ENCODE measurements at places on chromosomes 7 and 10. TPM values are rescaled to one million over a fixed set of nuclear protein-coding genes. Genes with fewer than 3 reads are reported as not detected.

DNA sequence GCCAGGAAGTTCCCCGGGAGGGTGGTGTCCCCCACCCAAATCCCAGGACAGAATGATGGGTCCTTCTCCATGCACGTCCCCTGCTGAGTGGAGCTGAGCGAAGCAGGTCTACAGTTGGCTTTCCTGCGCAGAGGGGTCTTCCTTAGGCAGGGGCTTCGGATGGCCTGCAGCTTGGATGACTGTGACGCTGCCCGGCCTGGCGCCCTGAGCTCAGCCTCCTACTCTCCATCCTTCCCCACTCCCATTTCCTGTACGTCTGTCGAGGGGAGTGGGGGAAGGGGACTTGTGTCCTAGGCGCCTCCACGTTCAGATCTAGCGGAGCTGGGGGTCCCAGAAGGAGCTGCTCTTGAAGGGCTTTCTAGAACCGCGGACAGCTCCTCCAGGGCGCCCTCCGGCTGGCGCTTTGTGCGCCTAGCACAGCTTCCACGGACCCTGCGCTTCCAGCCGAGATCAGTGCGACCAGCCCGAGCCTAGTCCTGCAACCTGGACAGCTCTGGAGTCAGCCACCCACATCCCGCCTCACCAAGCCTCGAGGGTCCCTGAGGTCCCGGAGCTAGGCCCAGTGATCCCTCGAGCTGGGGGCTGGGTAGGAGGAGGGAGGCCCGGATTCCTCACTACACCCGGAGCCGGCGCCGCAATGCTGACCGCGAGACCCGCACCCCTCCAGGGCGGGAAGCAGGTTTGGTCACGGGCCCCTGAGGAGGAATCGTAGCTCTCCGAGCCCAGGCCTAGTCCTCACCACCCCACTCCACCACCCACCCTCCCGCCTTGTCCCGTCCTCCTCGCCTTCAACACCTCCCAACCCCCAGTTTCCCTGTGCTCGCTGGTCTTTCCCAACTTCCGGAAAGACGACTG, 1.9 kb downstream of the GRID1 start:
- peak; percentile 29 for DNase-seq

Gene PCGF5
- 9.6 TPM for total RNA-seq

Gene GDF2
- total RNA-seq, result not detected

DNA sequence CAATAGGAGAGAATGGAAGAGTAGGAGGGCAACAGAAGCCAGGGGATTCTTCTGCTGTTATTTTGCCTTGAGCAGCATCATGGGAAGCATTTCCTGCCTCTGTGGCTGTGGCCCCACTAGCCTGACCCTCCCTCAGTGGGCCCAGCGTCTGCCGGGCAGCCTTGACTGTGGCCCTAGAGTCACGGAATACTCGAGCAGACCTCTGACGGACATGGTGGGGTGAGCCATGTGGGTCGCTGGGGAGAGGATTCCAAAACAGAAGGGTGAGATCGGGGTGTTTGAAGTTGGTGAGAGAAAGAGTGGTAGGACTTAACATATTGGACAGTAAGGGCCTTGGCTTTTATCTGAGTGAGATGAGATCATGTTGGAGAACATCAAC, 8.3 kb upstream of the PRKAG2 start:
- no peak for DNase-seq

Gene GRM3
- total RNA-seq, result not detected

Gene NPTX2
- total RNA-seq, result not detected

DNA sequence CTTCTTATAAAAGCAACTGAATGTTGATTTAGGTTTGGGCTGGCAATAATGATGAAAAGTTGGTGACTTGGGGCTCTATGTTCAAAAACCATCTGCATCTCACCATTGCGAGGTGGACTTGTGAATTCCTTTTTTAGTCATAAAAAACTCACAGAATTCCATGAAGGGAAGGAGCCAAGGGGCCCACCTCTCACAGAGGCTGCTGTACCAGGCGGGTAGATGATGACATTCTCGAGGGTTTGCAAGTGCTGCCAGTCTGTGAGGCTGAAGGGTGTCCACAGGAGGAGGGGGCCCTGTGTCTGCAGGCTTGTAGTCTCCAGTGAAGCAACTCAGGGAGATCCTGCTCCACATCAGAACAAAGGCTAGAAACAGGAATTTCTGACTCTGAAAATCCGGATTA, 195.5 kb upstream of the ZNF32 start:
- DNase-seq, result no peak

Gene MSS51
- 2.0 TPM for total RNA-seq

- no peak for DNase-seq
Observed at GRCh38 chr10:97065128-97065527, 120.6 kb downstream of the SLIT1 start.

- no peak for DNase-seq
Observed at GRCh38 chr10:118246332-118247295, 95.5 kb downstream of the FAM204A start.

Gene MRPL32
- total RNA-seq, result 61.6 TPM

Gene FLNC
- 108 TPM for total RNA-seq

GRCh38 chr10:105855791-105856190, 1214.7 kb downstream of the SORCS3 start:
- DNase-seq, result no peak

DNA sequence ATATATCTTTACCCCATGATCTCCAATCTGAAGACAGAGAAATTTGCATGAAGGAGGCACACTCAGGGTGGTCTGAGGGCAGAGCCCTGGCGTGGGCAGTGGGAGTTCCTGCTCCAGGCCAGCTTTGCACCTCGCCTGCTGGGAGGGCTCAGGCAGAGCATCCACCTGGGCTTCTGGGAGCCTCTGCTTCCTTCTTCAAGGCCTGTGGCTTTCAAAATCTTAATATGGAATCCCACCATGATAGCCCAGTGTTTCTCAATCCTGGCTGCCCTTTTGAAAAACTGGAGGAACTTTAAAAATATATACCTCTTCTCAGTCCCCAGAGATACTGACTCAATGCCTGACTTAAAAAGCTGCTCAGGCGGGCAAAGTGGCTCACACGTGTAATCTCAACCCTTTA, 36.7 kb upstream of the PSAP start:
- no peak for DNase-seq

DNA sequence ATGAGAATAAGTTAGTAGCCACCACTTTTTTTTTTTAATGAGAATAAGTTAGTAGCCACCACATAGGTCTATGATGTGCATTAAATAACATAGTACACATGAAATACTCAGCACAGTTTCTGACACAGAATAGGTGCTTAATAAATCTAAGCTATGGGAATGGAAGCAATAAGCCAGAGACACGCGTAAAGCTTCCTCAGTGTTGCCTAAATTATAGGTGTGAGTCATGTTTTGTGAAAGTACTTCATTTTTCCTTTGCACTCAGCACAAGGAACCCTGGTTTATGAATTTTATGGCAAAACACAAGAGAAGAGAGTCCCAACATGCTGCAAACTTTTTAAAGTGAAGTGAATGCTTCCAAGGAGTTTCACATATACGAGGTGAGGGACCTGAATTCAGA, 267.4 kb downstream of the RNLS start:
- DNase-seq, result no peak

GRCh38 chr10:23314835-23315239, 29.8 kb downstream of the C10orf67 start:
- DNase-seq, result no peak

Gene TBXAS1
- total RNA-seq, result 1.6 TPM

DNA sequence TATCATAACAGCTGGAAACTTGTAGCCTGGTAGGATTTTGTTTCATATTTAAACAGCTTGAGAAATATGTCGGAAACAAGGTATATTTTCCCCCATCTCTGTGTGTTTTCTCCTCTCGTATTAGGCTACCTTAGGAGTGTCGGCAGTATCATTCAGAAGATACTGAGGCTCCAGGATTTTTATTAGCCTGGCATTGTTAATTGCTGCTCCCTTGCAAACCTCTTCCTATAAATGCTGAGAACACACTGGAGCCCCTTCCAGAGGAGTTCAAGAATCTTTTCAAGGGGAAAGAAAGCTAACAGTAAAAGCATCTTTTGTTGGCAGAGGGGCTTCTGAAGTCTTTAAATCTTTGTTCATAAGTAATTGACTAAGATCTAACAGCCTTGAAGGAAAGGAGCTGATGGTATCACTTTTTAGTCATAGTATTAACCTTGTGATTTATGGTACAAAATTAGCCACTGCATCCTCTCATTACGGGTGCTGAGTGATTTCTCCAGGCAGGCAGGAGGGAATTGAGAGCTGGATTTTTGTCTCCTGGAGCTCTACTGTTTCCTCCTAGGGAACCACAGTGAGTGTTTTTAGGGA, 998.7 kb downstream of the LRMDA start:
- no peak for DNase-seq

DNA sequence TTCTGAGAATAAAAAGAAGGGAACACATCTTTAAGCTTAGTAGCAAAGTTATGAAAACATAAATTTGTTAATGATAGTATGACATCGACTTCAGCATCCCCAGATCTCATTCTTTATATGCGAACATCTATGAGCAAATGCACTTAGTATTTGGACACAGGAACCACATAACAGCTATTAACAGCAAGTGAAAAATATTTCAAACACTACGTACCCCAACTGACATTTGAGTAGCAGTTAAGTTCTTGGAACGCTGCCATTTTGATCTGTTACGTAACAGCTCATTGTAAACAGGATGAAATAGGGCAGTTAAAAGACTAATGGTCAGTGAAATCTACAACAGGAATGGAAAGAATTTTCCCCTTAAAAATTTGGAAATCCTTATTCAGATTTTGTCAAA, 428.9 kb downstream of the TNS3 start:
- DNase-seq, result no peak

DNA sequence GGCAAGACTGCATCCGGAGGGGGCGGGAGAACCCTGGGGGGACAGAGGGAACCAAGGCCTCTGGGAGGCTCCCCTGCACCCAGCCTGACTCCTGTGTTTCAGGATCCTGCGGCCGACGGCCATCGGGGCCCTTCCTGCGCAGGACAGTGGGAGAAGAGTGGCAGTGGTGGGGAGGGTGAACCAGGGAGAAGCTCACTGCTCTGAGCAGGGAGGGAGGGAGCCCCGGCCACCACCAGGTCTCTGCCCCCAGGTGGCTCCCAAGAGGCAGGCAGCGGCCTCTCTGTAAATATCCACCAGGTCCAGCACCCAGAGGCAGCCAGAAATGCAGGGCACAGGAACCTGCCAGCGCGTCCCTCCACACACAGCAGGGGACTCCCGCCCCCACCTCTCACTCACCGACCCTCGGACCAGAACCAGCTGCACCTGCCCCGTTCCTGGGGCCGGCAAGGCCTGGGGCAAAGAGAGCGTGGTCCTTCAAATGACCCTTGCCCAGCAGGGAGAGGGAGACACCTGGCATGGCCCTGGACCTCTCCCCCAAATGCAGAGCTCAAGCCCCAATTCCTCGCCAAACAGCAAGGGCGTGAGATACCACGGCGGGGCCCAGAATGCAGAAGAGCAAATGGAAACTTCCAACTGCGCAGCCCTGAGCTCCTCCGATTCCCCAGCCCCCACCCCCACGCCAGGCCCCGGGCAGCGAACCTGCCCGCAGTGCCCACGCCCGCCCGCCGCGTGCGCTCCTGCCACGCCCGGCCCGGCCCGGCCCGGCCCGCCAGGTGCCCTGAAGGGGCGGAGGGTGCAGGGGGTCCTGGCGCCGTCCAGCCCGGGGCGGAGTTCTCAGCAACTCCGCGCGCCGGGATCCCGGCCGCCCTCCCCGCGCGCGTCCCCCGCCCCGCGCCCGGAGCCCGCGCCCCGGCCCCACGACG, 805 bp downstream of the RASGEF1A start:
- peak; percentile 80 for DNase-seq

Gene ZNF736
- 6.1 TPM for total RNA-seq

Gene TSPAN12
- 4.1 TPM for total RNA-seq

GRCh38 chr7:95199779-95200558, 124.4 kb downstream of the PON1 start:
- peak; percentile 48 for DNase-seq

DNA sequence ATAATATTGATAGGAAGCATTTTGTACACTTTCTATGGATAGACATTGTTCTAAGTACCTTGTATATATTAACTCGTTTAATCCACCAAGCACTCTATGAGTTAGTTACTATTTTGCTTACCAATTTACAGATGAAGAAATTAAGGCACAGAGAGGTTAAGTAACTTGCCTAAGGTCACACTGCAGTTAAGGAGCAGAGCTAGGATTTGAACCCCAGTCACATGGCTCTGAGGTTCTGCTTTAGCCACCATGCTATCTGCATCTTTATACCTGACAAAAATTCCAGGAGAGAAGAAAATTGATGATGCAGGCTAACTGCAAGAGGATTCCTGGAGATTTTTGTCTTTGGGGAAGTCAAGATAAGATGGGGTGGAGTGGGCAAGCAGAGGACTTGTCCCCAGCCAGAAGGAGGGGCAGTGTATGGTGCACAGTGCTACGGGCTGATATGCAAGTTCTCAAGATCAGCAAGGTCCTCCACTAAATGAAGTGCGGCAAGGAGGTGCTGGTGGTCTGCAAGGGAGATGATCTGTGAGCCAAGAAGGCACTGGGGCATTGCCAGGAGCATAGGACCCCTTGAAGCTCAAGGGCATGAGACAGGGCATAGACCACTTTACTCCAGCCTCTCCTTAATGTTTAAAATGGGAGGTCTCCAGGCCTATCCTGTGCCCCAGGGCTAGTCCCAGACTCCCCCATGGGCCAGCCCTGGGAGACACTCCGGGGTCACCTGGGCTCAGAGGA, 430.6 kb downstream of the RPS24 start:
- no peak for DNase-seq

- no peak for DNase-seq
Observed at GRCh38 chr7:22181663-22182062, 175.3 kb downstream of the RAPGEF5 start.

Gene GNG11
- not detected for total RNA-seq

GRCh38 chr10:30992681-30993080, 39.0 kb downstream of the ZNF438 start:
- no peak for DNase-seq

Gene GPR15LG
- total RNA-seq, result not detected

DNA sequence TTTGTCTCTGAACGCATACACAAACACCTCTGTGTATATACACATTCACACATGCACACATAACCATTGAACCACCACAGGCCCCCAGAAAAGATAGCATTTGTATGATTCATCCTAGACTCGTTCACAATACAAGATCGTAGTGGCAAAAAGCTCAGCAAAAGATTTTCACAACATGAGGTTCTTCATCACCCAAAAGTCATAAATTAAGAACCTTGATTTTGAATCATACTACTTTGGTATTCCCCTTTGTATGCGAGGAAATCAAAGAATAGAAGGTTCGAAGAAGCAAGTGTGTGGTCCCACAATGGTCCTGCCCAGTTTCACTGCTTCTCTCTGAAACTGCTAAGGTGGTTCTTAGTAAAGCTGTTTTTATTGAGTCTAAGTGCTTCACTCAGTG, 200.7 kb downstream of the CELF2 start:
- no peak for DNase-seq

- no peak for DNase-seq
Observed at GRCh38 chr7:128103498-128104107, 72.4 kb upstream of the LRRC4 start.

GRCh38 chr7:134632937-134633540, 13.6 kb upstream of the BPGM start:
- DNase-seq, result peak; percentile 49
